Caco-2 (cell line): ENCODE measurements at places on chromosomes 6 and 20.

DNA sequence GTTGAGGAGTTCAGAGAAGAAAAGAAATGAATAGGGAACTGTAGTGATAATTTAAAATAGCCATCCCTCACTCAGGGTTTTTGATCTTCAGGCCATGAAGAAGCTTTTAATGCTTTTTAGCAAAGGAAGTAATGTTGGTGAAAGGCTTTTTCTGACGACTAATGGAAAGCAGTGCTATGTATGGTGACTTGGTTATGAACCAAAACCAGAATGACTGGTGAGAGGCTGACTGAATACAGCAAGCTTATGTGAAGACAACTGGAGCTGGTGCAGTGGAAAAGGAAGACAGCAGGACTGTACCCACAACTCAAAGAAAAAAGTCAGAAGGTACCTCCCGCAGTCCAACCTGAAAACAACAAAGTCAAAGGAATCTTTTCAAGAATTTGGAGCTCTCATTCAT, 118.8 kb downstream of the PRDM1 start:
- no peak for DNase-seq

DNA sequence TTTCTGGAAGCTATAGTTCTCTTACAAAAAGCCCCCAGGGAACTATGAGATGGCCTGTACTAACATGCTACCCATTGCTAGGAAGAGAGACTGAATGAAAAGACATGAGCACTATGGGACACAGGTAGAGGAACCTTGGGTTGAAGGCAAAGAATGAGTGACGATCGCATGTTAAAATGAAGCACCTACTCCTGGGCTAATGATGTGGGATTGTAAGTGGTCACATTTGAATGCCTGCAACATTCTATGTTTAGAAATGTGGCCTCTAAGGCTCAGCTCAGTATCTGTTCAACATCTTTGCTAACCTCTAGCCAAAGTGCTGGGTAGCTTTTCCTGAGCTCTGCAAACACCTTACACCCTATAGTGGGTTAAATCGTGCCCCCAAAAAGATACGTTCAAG, 5.2 kb upstream of the ZC3H12D start:
- DNase-seq = no peak

GRCh38 chr6:516213-516612, 124.7 kb downstream of the IRF4 start:
- no peak for DNase-seq

GRCh38 chr6:149855040-149855654, 9.0 kb downstream of the LRP11 start:
- peak; percentile 68 for DNase-seq

- no peak for DNase-seq
These were observed 42.6 kb downstream of the KCNS1 start for GRCh38 chr20:45058168-45058850.

DNA sequence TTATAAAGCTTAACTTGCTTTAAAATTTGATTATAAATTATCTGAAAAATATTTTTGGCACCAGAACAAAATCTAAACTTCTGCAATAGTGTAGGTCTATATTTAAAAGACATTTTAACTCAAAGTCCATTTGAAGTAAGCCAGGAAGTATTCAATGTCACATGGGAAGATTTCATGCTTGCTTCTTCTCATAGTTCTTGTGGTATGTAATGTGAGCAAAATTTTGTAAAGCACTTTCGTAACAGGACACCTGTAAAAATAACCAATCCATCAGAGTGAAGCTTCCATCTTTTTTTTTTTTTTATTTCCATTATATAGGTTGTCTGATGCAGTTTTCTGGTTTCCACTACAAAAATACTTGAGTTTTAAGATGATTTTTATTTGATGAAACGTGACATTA, 386.1 kb downstream of the LAMA2 start:
- no peak for DNase-seq

DNA sequence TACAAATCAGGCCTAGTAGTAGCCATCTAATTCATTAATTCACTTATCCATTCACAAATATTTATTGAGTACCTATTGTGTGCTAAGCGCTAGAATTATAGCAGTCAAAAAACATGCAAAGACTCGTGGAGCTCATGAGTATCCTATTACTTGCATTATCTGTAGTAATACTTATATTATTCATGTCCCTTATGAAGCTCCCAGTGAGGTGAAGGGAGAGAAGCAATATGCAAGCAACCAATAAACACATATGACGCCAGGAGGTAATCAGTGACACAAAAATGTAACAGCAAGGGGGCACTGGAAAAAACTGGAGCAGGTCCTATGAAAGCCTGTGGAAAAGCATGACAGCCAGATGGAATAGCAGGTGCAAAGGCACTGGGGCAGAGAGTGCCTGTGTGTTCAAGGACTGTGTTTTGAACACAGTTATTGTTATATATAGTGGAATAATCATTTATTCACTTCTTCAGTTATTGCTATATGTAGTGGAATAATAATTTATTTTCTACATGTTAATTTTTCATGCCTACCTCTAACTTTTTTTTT, 109.5 kb downstream of the KIF13A start:
- DNase-seq = no peak

- DNase-seq = no peak
These were observed 142.0 kb upstream of the PMEPA1 start for GRCh38 chr20:57851796-57852195.
